ENCODE measurements at places on chromosomes 1 and 21.

DNA sequence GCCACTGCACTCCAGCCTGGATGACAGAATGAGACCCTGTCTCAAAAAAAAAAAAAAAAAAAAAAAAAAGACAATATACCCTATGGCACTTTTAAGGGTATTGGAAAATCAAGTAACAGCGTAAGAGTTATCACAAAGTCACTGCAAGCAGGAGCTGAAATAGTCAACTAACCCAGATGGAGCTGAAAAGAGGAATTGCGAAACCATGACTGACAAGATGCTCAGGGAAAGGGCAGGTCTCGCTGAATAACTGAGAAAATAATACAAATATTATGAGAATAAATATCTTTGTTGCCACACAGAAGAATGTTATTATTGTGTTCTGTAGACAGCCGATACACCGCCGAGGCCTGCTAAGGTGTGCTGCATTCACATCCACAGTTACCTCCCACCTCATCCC, 17.8 kb downstream of the HLCS start:
- no peak for DNase-seq

DNA sequence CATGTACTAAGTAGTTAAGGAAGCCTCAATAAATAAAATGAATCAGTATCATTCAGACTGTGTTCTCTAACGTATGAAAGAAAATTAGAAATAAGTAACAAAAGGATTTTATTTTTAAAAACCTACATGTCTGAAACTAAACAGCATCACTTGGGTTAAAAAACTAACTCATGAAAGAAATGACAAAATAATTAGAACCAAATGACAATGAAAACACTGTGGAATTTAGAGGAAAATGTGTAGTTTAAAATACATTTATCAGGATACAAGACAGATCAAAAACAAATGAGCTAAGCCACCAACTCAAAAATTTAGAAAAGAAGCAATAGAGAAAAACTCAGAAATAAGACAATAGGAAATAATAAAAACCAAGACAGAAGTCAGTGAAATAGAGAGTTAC, 108.7 kb downstream of the TENT5C start:
- DNase-seq, result no peak

GRCh38 chr1:89666640-89667039, 33.7 kb downstream of the LRRC8C start:
- no peak for DNase-seq

GRCh38 chr1:50969611-50970508, at the start of gene CDKN2C:
CDKN2C (plus strand) TSS chr1:50970245; CDS start chr1:50970369, 124 bp downstream.
- peak; percentile 68 for DNase-seq

- DNase-seq, result peak; percentile 71
Observed at GRCh38 chr1:17335821-17336710, 28.1 kb downstream of the PADI4 start.

- DNase-seq, result no peak
Observed at GRCh38 chr1:14661222-14661621, 62.7 kb downstream of the KAZN start.
